ENCODE measurements at places on chromosomes 11 and 22. TPM values are rescaled to one million over a fixed set of nuclear protein-coding genes. Genes with fewer than 3 reads are reported as not detected.

DNA sequence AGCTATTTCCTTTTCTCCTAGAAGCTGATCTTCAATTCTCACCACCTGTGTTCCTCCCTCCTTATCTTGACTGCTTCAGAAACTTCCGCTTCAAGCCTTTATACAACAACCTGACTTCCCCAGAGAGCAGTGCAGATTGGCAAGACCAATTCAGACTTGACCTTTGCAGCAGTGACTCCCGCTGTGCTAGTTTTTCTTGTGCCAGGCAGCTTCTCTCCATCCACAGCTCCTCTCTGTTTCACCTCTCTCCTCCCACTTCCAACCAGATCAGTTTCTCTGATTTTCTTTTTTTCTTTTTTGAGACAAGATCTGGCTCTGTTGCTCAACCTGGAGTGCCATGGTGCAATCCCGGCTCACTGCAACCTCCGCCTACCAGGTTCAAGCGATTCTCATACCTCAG, 74.3 kb downstream of the GRAMD1B start:
- no peak overlapping the region for H3K4me3 ChIP-seq
- no peaks in the 10 kb centered on the region for H3K27me3 ChIP-seq
- no peak overlapping the region for H3K27ac ChIP-seq
- no peaks in the 10 kb centered on the region for H3K4me1 ChIP-seq
- DNase-seq: no peak

- H3K27me3 ChIP-seq: no peaks in the 10 kb centered on the region
- DNase-seq: no peak
- no peaks in the 10 kb centered on the region for H3K36me3 ChIP-seq
- no peak overlapping the region for H3K27ac ChIP-seq
- H3K4me3 ChIP-seq: no peak overlapping the region
Observed at GRCh38 chr11:112238041-112238440, 11.8 kb downstream of the PTS start.

DNA sequence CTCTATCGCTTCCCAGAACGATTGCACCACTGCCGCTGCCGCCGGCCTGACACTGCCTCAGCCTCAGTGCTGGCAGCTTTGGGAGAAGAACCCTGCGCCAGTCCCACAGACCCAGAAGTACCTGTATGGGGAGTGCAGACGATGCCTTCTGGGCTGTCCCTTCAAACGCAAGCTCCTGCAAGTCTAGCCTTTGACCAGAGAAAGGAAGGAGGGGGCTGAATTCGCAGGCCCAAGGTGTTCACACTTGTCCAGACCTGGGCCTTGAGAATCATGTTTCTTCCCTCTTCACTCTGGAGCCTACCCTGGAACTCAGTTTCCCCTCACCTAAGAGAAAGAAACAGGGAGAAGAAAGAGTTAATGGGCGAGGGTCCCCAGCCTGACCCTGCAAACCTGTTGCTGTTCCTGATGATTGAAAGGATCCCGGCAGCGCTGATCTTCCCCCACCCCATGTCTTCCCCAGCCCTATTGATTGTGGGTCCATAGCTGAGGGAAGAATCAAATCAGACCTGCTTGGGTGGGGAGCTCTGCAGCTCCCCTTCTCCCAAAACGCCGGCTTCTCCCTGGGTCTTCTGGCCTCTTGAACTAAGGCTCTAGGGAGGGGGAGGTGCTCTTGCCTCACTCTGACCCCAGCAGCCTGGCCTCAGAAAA, 786 bp upstream of the MCAM start:
- DNase-seq: no peak
- peak overlapping the region; percentile 99 for H3K27ac ChIP-seq
- peaks cover 21% of the 10 kb centered on the region for H3K36me3 ChIP-seq
- H3K4me3 ChIP-seq: peak overlapping the region; percentile 90
- no peaks in the 10 kb centered on the region for H3K27me3 ChIP-seq

GRCh38 chr22:20606041-20606783, 98.8 kb downstream of the MED15 start:
- no peak overlapping the region for H3K4me3 ChIP-seq
- H3K27ac ChIP-seq: no peak overlapping the region
- no peaks in the 10 kb centered on the region for H3K36me3 ChIP-seq
- no peaks in the 10 kb centered on the region for H3K27me3 ChIP-seq
- no peaks in the 10 kb centered on the region for H3K4me1 ChIP-seq

- H3K4me1 ChIP-seq: no peaks in the 10 kb centered on the region
- H3K4me3 ChIP-seq: no peak overlapping the region
- no peak overlapping the region for H3K27ac ChIP-seq
- no peaks in the 10 kb centered on the region for H3K27me3 ChIP-seq
- H3K36me3 ChIP-seq: no peaks in the 10 kb centered on the region
Observed at GRCh38 chr11:57913715-57914704, 109.7 kb upstream of the OR9Q1 start.

GRCh38 chr22:38829485-38829884, 14.3 kb downstream of the NPTXR start:
- H3K4me1 ChIP-seq: no peaks in the 10 kb centered on the region
- H3K27me3 ChIP-seq: no peaks in the 10 kb centered on the region
- H3K27ac ChIP-seq: no peak overlapping the region
- no peak overlapping the region for H3K4me3 ChIP-seq

- no peaks in the 10 kb centered on the region for H3K27me3 ChIP-seq
- no peak for DNase-seq
- no peak overlapping the region for H3K4me3 ChIP-seq
- H3K4me1 ChIP-seq: no peaks in the 10 kb centered on the region
- H3K36me3 ChIP-seq: no peaks in the 10 kb centered on the region
- no peak overlapping the region for H3K27ac ChIP-seq
Observed at GRCh38 chr11:95732930-95733602, 56.5 kb downstream of the FAM76B start.

- H3K4me3 ChIP-seq: no peak overlapping the region
- no peak overlapping the region for H3K27ac ChIP-seq
- no peaks in the 10 kb centered on the region for H3K27me3 ChIP-seq
- H3K36me3 ChIP-seq: no peaks in the 10 kb centered on the region
Observed at GRCh38 chr11:8177136-8177535, 8.3 kb upstream of the RIC3 start.

GRCh38 chr11:130514316-130514715, 65.9 kb downstream of the ADAMTS15 start:
- H3K36me3 ChIP-seq: no peaks in the 10 kb centered on the region
- H3K4me1 ChIP-seq: no peaks in the 10 kb centered on the region
- H3K27ac ChIP-seq: no peak overlapping the region
- DNase-seq: no peak
- no peaks in the 10 kb centered on the region for H3K27me3 ChIP-seq
- no peak overlapping the region for H3K4me3 ChIP-seq

DNA sequence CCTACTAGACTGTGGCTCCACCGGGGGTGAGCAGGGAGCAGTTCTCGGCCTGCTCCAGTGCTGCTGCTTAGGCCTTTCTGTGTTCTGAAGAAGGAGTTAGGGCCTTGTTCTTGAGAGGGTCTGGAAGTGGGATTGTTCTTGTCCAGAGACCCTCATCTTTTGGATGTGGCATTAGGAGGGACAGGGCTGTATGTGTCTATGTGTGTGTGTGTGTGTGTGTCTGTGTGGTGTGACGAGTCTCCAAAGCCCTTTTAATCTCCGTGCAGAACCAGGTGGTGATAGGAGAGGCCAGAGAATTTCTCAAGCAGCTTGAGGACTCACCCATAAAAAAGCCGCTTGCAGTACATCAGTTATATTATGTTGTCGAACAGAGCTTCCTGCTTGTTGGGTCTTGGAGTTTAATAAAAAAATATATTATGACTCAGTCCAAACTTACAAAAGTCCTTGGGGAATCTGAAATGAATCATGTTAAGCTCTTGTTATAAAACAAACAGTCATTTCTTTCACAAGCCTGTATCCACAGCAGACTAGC, 196.5 kb downstream of the TENM4 start:
- peaks cover 8% of the 10 kb centered on the region for H3K4me1 ChIP-seq
- H3K27me3 ChIP-seq: no peaks in the 10 kb centered on the region
- no peak overlapping the region for H3K4me3 ChIP-seq

DNA sequence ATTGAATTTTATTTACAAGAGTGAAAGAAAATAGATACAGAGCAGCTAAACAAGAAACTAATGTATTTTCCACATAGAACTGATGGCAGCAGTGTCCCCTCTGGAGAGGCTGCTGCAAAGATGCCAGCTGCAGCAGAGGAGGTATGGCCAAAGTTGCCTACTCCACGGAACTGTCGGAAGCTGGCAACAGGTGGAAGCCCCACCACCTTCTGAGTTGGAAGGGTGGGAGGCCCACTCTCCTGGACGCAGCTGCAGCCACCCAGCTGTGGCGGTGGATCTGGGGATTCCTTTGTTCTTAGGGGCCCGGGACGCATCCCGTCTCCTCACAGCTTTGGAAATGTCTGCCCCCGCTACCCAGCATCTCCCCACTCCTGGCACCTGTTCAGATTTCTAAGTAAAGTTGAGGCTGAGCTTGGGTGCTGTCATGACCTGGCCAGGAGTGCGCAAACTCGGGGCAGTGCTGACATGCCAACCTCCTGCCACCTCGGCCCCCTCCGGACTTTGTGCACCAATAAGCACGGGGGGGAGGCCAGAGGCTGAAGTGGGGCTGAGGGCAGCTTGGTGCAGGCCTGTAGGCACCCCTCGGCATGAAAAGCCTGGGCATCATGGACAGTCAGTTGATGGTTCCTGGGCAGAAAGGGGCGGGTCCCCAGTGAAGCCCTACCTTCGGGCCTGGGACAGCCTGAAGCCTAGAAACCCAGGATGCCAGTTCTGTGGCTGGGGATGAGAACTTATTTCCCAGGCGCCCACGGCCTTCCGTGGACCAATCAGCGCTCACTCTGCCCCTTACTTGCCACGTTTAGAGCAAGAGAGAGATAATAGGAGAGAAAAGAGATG, 1071.4 kb downstream of the JRKL start:
- H3K4me3 ChIP-seq: no peak overlapping the region
- H3K27ac ChIP-seq: no peak overlapping the region
- DNase-seq: no peak

DNA sequence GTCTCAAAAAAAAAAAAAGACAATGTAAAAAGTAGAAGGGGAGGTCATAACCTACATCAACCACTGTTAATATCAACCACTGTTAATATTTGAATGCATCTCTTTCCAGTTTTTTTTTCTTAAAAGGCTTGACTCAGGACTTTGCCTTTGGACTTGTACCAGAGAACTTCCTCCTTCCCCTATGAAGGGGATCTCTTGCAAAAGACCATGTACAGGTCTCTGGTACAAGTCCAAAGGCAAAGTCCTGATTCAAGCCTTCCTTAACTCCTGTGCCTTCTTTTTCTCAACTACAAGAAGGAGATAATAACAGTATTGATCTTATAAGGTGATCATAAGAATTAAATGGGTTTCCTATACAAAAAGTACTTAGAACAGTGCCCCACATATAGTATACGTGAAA, 563.5 kb downstream of the BUD13 start:
- H3K4me3 ChIP-seq: no peak overlapping the region
- no peaks in the 10 kb centered on the region for H3K4me1 ChIP-seq
- no peaks in the 10 kb centered on the region for H3K36me3 ChIP-seq
- DNase-seq: no peak
- H3K27me3 ChIP-seq: no peaks in the 10 kb centered on the region
- H3K27ac ChIP-seq: no peak overlapping the region

DNA sequence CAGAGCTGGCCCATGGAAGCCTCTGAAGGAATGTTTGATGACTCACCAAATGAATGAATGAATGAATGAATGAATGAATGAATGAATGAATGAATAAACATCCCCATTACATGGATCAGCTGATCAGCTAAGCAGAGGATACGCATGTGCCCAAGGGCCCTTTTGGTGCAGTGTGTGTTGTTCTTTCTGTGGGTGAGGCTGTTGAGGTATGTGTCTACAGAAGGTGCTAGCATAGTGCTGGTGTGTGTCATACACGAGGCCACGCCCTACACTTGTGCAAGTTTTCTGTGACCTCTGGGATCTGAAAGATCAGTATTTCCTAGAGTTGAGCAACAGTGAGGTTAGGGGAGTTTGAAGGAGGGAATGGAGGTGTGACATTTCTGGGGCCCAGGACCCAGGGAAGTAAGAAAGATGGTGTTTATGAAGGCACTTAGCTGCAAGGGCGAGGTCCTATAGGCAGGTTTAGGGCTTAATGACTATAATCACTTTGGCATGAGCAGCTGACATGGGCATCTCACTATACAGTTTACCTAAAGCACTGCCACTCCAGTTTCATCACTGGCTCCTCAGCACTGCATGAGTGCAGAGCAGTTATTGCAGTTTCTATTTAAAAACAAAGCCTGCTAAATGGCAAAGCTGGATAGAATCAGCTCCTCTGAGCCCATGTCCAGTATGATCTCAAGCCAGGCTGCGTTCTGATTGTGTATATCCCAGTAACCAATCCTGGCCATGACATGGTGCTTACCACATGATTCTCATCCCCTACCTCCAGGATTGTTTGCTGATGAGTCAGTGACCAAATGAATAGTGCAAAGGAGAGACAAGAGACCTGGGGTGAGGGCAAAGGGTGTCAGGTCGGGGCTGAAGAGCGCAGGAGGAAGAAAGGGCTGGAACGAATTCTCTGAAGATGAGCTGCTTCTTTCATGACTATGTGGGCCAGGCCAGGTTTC, 36.4 kb upstream of the E2F8 start:
- H3K36me3 ChIP-seq: no peaks in the 10 kb centered on the region
- no peaks in the 10 kb centered on the region for H3K27me3 ChIP-seq
- H3K27ac ChIP-seq: no peak overlapping the region

- no peaks in the 10 kb centered on the region for H3K36me3 ChIP-seq
- H3K27ac ChIP-seq: no peak overlapping the region
- H3K4me3 ChIP-seq: no peak overlapping the region
Observed at GRCh38 chr22:28019360-28019759, 100.3 kb upstream of the PITPNB start.

- H3K4me1 ChIP-seq: peaks cover 12% of the 10 kb centered on the region
- DNase-seq: peak; percentile 74
- peak overlapping the region; percentile 61 for H3K27ac ChIP-seq
- no peak overlapping the region for H3K4me3 ChIP-seq
- H3K36me3 ChIP-seq: no peaks in the 10 kb centered on the region
- H3K27me3 ChIP-seq: no peaks in the 10 kb centered on the region
Observed at GRCh38 chr11:86174101-86175046, 70.2 kb upstream of the EED start.

GRCh38 chr11:133149698-133150097, 382.6 kb downstream of the OPCML start:
- H3K4me1 ChIP-seq: no peaks in the 10 kb centered on the region
- no peaks in the 10 kb centered on the region for H3K36me3 ChIP-seq
- DNase-seq: no peak
- H3K27me3 ChIP-seq: peaks cover 28% of the 10 kb centered on the region
- H3K27ac ChIP-seq: no peak overlapping the region
- no peak overlapping the region for H3K4me3 ChIP-seq

DNA sequence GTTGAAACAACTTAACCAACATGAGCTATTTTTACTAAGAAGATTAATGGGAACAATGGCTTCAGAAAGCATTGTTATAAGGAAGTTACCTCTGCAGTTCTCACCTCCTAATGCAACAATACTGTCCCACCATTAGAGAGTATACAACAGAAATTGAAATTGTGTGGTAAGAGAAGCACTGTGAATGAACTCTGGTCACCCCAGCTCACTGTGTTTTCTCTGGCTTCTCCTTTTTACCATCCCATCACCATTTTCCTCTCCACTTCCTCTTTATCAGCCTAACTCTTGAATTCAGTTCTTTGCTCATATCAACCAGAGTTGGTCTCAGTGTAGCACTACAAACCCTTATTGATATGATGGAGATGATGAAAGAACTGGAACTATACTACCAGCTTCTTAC, 138.0 kb upstream of the POU2AF2 start:
- H3K36me3 ChIP-seq: no peaks in the 10 kb centered on the region
- no peak overlapping the region for H3K4me3 ChIP-seq
- H3K27ac ChIP-seq: no peak overlapping the region
- H3K27me3 ChIP-seq: no peaks in the 10 kb centered on the region

The DGCR6 gene
- 1.9 TPM for total RNA-seq

The KDM4E gene
- total RNA-seq: not detected

The SLC5A1 gene
- total RNA-seq: not detected

The GGTLC2 gene
- not detected for total RNA-seq

The PYGM gene
- total RNA-seq: 10.5 TPM

The CLTCL1 gene
- 3.8 TPM for total RNA-seq

The CPT1A gene
- 31.6 TPM for total RNA-seq

The TBX1 gene
- total RNA-seq: 3.1 TPM

The LGR4 gene
- total RNA-seq: 44.3 TPM

The TMEM86A gene
- 5.3 TPM for total RNA-seq

The MS4A6A gene
- 66.0 TPM for total RNA-seq

The CARD18 gene
- total RNA-seq: not detected
